SJCRH30 (cell line): ENCODE measurements at places on chromosomes 11 and 22. TPM values are rescaled to one million over a fixed set of nuclear protein-coding genes. Genes with fewer than 3 reads are reported as not detected.

CRACR2B gene
- 1.6 and 1.9 TPM in 2 replicates for total RNA-seq

- DNase-seq: no peak
Observed at GRCh38 chr11:13942971-13943381, 19.5 kb upstream of the SPON1 start.

GRCh38 chr11:121406291-121406690 lies 45.8 kb upstream of the SORL1 start:
- DNase-seq: no peak

DNA sequence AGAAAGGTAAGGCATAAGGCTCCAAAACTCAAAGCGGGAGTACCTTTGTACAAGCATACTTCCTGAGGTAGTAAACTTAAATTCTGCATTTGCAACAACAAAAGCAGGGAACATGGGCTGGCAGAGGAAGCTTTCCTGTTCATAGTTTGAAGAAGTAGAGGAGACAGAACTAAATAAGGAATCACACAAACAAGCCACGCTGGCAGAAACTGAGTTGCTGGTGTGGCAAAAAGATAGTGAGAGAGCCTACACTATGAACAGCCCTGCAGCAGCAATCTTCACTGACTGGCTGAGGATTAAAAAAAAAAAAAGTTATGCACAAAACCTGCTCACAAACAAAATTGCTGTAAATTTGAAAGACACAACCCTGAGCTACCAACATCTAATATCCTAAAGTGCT lies 46.5 kb downstream of the FCHSD2 start:
- no peak for DNase-seq

DNA sequence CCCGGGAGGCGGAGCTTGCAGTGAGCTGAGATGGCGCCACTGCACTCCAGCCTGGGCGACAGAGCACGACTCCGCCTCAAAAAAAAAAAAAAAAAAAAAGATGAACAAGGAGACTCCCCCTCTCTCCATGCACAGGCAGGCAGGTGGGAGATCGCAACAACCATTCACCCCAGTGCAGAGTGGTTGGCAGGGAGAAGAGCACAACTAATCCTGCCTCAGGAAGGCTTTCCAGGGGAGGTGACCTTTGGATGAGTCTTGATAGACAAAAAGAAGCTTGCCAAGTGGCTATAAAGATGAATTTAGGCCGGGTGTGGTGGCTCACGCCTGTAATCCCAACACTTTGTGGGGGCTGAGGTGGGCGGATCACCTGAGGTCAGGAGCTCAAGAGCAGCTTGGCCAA lies 30.0 kb downstream of the FLRT1 start:
- DNase-seq: no peak

DNA sequence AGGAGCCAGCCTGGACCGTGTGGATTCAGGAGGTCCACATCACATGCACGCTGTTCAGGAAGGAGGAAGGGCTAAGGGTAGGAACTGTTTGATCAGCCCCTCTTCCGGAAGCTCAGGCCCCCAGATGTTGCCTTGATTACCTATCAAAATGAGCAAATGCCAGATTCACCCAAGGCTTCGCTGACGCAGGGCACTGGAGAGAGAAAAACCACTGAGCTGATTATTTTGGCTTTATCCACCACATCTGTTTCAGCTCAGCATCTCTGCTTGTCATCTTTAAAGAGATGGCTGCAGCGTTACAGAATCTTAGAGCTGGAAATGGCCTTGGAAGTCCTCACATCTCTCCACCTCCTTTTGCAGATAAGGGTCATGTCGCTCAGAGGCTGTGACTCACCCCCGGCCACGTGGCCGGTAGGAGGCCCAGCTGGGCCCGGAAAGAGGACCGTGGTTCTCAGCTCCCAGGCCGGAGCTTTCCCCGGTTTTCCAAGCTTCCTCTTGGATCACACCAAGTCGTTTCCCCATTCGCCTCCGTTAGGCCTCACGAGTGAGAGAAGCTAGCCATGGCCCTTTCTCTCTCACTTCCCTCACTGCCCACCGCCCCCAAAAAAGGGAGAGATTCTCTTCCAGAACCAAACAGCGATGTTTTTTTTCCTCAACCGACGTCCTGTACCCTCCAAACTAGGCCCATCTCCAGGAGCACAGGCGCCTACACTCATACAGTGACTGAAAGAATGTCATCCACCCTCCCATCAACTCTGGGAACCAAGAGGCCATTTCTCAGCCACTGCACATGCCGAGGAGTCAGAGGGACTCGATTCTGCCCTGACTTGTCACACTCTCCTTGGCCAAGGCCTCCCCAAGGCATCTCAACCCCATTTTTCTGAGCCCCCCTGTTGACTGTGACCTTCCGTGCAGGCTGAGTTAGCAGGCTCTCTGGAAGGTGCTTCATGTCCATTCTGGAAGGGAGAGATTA lies 37.6 kb downstream of the LIF start:
- DNase-seq: no peak

GRCh38 chr11:1834062-1834610 lies 654 bp upstream of the SYT8 start:
- DNase-seq: no peak

SAA4 gene
- total RNA-seq: not detected in 2 replicates

GRCh38 chr11:123056835-123057491 lies 5.0 kb downstream of the HSPA8 start:
- no peak for DNase-seq
